ENCODE measurements at places on chromosomes 4 and X.

DNA sequence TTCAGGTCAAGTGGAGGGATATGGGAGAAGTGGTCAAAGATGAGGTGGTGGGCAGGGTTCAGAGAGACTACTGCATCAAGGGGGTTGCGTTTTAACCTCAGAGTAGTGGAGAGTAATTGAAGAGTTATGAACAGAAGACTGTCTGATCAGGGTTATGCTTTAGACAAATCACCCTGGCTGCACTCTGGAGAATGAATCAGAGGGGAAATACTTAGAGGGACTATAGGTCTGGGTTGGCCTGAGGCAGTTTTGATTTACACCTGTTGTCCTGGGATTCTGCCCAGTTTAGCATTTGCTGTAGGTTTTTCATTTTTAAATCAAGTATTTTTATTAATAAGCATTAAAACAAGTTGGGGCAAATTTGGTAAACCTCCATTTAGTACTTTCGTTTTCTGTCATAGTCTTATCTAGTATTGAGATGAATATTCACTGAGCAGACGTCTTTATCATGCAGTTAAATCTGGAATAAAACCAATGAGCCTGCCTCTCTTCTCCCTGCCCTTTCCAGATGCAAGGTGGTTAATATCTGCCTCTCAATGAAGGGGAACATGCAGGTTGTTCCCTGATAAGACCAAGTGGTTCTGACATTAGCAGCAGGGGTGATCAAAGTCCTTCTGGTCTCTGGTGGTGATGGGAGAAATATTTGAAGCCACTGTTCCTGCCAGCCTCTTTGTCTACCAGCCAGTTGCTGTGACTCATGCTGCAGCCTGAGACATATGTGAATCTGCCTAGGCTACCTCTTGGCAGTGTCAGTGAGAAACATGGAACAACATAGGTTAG, 116.0 kb upstream of the RPS6KA3 start:
- peak; percentile 26 for DNase-seq

DNA sequence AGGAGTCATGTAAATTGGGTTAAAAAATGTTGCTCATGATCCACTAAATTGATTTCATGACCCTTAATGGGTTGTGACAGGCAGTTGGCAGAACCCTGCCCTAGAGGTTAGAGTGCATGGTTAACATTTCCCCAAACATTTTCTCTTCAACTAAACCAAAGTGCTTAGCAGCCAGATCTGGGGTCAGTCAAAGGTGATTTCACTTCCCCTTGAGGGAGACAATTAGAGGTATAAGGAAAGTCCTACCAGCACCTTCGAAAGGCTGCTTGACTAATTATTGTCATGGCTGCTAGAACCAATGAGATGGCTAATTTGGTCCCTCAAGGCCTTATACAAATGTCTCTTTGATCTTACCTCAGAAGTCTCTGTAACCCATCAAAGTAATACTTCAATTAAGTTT, 30.9 kb upstream of the INTS6L start:
- DNase-seq: peak; percentile 37

GRCh38 chr4:101284546-101284945, 62.8 kb downstream of the PPP3CA start:
- no peak for DNase-seq

DNA sequence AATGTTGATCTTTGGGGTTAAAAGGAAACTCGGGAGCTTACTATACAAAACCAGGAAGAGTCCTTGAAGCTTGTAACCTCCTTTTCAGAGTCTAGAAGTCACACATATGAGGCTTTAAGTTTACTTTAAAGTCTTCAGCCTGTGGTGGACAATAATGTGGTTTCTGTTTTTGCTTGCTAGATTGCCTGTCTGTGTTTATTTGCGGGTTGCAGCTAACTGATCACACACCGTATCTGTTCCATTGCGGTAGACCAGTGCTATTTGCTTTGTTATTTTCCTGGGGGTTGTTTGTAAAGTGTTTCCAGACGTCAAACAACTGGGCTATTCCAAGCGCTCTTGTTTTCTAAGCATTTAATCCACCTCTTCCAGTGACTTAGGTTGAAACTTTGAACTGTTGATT, 143.0 kb upstream of the GYPA start:
- DNase-seq: no peak

DNA sequence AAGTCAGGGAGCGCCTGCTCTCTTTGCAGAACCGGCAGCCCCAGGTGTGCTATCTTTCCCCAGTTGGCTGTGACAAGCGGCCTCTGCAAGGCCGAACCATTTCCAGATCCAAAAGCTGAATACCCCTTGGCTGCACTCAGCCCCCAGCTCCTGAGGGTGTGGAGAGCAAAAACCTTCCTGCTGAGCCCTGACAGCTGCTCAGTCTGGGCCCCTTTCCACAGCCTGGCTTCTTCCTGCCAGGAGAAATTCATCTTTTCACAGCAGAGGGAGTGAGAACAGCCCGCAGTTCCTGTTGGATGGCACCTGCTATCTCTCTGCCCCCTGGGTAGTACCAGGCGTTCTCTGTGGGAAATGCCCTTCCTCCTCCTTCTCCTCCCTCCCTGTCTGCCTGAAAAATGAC, 78.4 kb downstream of the DRD5 start:
- no peak for DNase-seq

GRCh38 chr4:3308691-3309090, 15.9 kb downstream of the RGS12 start:
- no peak for DNase-seq

- peak; percentile 17 for DNase-seq
These were observed at the start of gene UGT2B17 for GRCh38 chr4:68576272-68577125. Gene UGT2B17 (minus strand): TSS chr4:68576322. CDS start chr4:68568484, 7,838 bp downstream.
